ENCODE measurements at places on chromosomes 1 and 21.

DNA sequence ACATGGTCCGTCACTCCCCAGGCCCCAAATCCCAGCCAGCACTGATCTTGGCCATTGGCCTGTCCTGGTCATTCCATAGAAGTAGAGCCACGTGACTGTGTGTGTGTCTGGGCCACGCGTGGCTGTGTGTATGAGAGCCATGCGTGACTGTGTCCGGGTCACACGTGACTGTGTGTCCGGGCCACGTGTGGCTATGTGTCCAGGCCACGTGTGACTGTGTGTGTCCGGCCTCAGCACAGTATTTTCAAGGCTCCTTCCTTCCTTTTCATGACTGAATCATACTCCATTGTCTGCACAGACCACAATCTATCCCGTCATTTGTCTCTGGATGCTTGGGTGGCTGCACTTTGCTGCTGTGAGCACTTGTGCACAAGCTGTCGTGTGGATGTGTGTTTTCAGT is 67.4 kb downstream of the SKI start:
- DNase-seq, result no peak

DNA sequence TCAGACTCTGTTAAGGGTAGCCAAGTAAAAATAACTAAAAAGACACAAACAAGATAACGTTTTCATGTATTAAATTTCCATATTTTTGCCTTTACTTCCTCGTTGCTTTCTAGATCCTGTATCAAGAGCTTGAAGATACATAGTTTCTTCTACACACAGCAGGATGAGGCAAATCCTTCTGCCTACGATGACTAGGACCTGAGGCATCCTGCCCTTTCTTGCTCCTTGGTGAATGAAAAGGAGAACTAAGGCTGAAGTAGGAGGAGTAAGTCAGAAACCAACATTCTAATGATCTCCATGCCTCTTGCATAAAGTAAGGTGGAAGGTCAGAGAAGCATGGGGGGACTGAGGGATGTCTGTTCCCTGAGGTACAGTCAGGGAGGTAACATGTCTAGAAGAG is 102.6 kb downstream of the GPATCH2 start:
- no peak for DNase-seq

DNA sequence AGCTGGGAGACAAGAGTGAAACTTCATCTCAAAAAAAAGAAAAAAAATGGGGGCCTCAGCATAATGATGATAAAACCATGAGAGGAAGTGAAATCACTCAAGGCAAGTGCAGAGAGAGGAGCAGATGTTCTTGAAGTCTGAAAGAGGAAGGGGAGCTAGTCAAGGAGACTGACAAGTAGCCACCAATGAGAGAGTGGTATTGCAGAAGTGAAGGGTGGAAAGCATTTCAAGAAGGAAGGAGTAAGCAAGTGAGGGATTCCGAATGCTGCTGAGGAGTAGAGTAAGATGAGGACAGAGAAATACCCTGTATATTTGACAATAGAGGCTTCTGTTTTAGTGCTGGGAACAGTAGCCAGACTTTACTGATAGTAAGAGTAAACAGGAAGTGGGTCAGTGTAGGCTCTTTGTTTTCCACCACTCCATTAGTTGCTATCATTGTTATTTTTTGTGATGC is 2.9 kb downstream of the TATDN3 start:
- DNase-seq, result peak; percentile 77

- no peak for DNase-seq
These were observed 62.1 kb downstream of the SKI start for GRCh38 chr1:2290171-2290578.

GRCh38 chr1:177863796-177864195 is 106.1 kb downstream of the SEC16B start:
- no peak for DNase-seq

DNA sequence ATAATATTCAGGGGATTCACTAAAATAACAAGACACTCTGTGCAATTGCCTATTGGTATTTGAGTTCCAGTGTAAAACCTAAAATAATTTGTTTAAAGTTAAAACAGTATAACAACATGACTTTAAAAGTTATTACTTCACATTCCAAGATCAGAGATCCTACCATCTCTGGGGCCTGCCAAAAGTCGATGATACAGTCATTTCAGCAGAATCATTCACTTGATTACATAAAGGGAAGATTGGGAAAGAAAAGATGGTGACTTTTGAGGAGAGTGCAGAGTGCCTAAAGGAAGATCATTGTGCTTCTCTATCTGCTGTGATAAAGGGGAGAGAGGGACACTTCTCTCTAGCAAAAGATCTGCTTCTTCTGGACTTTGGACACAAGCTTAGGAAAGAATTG is 784.4 kb upstream of the ADGRL4 start:
- no peak for DNase-seq

GRCh38 chr1:214707306-214708087 is 104.5 kb downstream of the CENPF start:
- DNase-seq, result no peak

- DNase-seq, result no peak
These were observed 196.1 kb upstream of the ESRRG start for GRCh38 chr1:216919060-216919970.

DNA sequence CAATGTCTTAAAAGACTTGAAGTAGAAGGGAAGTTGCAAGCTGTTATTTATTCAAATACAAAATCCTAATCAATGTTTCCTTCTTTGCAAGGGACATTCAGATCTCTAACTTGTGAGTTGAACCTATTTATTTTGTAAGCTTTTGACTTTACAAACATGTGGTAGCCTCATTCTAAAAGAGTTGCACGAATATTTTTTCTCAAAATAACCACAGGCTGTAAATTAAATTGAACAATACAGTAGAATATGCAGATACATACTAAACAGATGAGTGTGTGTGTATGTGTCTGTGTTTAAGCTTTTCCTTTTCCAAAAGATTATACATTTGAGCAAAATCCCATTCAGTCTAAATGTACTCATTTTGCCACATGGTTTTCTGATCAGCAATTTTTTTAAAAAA is 4.8 kb upstream of the DYNLT5 start:
- DNase-seq, result no peak

DNA sequence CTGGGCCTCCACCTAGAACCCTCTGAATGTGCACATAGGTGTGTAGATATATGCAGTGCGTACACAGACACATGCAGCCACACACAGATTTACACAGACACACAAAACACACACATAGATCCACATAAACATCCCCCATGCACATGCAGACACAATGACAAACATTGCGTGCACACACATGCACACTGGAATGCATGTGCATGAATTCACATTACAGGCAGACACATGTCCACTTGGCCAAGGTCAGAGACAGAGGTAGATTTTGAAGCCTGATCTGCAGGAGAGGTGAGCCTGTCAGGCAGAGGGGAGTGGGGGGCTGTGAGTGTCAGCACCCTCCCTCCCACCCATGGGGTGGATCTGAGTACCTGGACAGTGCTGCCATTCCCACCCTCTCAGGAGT is 338.5 kb downstream of the PTPRU start:
- DNase-seq, result no peak

- no peak for DNase-seq
These were observed at the start of gene DAB1 for GRCh38 chr1:57423656-57424211. Gene DAB1, minus strand, starts transcription at chr1:57424060. Its CDS starts 133,030 bp downstream, at chr1:57291030.

- peak; percentile 43 for DNase-seq
These were observed 89.9 kb upstream of the JAK1 start for GRCh38 chr1:65056234-65056633.

GRCh38 chr1:57329001-57329527 is 94.8 kb downstream of the DAB1 start:
- DNase-seq, result no peak

DNA sequence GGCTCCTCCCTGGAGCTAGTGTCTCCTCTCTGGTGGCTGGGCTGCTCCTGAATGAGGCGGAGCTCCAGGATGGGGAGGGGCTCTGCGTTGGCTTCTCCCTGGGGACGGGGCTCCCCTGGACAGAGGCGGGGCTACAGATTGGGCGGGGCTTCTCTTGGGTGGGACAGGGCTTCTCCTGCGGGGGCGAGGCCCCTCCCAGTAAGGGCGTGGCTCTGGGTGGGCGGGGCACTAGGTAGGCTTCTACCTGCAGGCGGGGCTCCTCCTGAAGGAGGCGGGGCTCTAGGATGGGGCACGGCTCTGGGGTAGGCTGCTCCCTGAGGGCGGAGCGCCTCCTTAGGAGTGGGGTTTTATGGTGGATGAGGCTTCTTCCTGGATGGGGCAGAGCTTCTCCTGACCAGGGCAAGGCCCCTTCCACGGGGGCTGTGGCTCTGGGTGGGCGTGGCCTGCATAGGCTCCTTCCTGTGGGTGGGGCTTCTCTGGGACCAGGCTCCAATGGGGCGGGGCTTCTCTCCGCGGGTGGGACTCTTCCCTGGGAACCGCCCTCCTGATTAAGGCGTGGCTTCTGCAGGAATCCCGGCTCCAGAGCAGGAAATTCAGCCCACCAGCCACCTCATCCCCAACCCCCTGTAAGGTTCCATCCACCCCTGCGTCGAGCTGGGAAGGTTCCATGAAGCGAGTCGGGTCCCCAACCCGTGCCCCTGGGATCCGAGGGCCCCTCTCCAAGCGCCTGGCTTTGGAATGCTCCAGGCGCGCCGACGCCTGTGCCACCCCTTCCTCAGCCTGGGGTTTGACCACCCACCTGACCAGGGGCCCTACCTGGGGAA is 22.7 kb upstream of the ARF1 start:
- DNase-seq, result no peak
